ENCODE measurements at places on chromosomes 11 and 22. TPM values are rescaled to one million over a fixed set of nuclear protein-coding genes. Genes with fewer than 3 reads are reported as not detected.

JAM3 gene
- total RNA-seq, result 126 TPM

TSGA10IP gene
- total RNA-seq, result not detected

CASP5 gene
- total RNA-seq, result 0.76 TPM

MAP6 gene
- 10.7 TPM for total RNA-seq

BLID gene
- 9.3 TPM for total RNA-seq

DNA sequence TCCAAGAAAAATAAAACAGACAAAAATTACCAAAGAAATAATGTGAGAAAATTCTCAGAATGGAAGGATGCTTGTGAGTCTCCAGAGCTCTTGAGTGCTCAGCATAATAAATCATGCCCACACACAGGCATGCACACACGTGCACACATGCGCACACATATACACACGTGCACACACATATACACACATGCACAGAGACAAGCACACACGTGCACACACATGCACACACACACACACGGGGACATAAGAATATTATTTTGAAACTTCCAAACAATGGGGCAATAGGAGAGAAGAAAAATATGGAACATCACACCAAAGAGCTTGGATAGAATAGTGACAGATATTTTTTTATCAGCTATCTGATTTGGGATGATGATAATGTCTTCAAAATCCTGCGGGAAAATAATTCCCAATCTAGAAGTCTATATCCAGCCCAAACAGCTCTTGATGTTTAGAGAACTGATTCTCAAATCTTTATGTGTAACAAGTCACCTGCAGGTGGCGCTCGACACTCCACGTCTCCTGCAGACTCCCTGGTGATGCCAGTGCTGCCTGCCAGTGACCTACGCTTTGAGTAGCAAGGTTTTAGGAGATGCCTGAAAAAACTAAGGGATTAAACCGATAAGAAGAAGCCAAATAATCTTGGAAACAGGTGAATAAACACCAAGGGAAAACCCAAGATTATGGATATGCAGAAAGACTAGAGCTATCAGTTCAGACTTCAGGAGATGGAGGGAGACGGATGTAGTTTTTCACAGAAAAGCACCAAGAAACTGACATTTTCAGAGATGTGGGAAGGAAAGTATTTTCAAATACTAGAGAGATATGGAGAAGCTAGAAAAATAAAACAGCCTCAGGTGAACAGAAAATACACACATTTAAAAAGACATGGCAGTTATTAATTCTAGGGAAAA, 743.6 kb downstream of the ETS1 start:
- DNase-seq, result peak; percentile 74

DNA sequence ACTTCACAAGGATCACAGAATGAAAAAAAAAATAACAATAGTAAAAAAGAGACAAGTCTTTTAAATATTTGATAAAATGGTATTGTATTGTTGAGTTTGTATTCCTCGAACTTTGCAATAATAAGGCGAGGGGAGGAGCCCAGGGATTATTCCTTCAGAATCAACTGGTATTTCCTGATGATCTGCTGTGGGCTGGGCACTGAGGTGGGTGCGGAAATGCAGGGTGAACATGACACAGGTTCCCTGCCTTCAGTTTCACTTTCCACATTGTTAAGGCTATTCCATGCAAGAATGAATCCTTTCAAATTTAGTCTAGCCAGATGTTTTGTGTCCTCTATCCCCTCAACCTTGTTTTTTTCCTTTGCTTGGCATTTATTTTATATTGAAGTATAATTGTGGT, 2.1 kb upstream of the EIF3M start:
- no peak for DNase-seq

DNA sequence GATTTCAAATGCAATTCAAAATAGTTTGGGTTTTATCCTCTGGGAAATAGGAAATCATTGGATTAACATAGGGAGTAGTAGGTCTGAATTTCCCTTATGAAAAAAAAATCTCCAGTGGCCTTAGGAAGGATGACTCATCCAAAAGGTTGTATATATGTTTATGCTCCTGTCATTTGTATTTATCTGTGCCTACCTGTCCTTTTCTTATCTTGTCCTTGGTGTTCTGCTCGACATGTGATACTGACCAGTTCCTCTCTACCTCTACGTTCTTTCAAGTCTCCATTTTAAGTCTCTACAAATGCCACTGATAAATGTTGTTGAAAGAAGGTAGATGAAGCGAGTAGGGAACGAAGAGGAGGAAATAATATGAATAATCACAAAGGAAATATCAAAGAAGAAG, 3.0 kb upstream of the SOX6 start:
- no peak for DNase-seq

All from sciatic nerve (tissue), 2 donors.